ENCODE measurements at places on chromosomes 3 and 15.

DNA sequence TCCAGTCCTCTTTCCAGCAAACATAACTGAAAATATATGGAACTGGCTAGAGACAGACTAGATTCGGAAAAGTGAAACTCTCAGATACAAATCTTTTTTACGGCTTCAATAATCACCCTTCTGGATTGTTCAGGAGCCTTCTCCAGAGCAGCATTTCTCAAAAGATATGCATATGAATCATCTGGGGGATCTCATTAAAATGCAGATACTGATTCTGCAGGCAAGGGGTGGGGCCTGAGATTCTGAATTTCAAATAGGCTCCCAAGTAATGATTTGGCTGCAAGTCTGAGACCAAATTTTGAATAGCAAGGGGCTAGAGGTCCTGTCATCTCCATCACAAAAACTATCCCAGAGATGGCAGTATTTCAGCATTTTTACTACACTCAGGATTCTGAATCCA is 165.4 kb downstream of the CTNNB1 start:
- no peak for DNase-seq

DNA sequence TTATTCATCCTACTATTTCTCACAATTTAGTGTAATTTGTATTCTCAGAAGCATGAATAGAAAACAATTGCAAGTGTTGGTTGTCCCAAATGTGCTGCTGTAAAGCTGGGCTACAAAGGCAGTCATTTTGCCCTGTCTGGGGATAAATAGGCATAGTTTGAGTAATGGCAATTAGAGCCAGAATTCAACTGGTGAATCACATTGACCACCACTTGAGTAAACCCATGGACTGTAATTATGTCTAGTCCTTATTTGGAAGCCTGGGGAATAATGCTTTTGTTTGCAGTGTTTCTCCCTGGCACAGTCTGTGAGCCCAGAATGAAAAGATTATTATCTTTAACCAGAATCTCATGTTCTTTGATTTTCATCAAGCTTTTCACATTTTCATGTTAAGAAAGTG is 30.5 kb upstream of the CHL1 start:
- no peak for DNase-seq

- DNase-seq = no peak
Measured at GRCh38 chr3:126419886-126420786, 25.4 kb downstream of the CFAP100 start.

DNA sequence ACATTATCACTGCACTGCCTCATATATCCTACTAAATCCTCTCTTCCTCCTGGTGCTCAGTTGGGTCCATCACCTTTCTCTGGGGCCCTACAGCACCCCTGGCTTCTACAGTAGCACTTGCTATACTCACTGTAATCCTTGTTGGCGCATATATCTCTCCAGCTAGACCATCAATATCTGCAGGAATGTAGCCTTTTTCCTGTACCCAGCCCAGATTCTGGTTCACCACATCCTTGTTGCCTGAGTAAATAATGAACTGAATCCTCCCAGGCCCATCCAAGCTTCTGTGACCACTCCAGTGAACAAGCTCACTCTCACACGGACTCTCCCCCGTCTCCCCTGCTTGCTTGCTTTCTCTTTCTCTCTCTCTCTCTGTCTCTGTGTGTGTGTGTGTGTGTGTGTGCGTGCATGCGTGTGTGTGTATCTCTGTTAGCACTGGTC is 62.5 kb upstream of the LIPC start:
- no peak for DNase-seq

- no peak for DNase-seq
Measured at GRCh38 chr15:65163041-65163440, 22.1 kb downstream of the CLPX start.

DNA sequence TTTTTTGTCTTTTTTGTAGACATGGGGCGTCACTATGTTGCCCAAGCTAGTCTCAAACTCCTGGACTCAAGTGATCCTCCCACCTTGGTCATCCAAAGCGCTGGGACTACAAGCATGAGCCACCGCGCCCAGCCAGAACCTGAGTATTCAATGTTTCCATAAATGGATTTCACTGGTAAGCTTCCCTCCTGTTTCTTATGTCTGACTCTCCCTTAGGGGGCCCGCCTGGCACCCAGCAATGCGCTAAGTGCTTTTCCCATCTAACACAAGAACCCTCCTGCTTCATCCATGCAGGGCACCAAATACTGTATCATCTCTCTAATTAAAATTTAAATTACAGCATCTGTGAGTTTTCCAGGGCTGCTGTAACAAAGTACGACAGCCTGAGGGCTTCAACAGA is 44.9 kb downstream of the KLF15 start:
- DNase-seq = no peak

DNA sequence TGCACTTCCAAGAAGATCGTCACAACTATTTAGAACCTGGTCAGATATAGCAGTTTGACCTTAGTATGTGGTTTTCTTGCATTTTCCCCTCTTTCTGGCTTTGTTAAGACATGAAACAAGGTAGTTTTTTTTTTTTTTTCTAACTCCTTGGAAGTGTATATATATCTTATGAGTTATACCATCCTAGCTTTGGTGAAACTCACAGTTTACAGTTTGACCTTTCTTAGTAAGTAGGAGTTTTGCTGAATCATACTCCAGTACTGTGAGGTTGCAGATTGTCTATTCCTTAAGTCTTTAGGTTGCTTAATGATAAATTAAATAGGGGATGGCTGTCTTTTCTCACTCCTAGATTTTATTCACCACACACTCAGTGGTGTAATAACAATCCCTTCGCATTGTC is 325.0 kb downstream of the RBMS3 start:
- DNase-seq = no peak

GRCh38 chr3:99861216-99861615 is 43.6 kb downstream of the CMSS1 start:
- no peak for DNase-seq

GRCh38 chr3:178304758-178305467 is 231.3 kb upstream of the KCNMB2 start:
- DNase-seq = no peak

DNA sequence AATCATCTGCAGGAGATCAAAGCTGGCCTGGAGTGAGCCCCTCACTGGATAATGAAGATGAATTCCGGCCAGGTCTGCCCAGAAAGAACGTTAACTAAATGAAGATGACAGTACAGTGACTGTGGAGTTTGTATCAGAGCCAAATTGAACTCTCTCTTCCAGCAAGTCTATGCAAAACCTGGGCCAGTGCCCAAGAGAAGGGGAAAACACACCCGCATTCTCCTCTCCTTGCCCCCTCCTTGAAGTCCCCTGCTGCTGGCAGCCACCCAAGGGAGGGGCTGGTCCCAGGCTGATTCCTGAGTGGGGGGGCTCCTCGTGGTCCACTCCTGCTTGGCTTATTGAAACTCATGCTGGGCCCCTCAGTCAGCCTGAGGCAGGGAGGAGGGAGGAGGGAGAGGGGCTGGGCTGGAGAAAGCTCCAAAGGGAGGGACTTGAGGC is 155.7 kb downstream of the RAB11A start:
- DNase-seq = no peak

DNA sequence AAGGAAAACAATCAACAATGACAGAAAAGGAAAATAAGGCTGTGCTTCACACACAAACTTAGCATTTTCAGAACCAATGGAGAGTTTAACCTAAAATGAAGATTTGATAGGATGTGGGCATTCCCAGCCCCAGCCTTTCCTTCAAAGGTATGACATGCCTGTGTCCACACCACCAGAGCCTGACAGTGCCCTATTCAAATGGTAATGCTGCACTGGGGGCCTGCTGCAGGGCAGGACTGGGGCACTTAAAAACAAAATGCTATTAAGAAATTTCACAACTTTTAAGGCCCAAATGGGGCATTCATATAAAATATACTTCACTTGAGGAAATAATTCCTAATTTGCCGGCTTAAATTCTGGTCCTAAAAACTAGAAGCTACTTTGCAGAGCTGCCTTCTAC is 30.9 kb upstream of the TKT start:
- DNase-seq = no peak

- DNase-seq = no peak
Measured at GRCh38 chr15:101243420-101243819, 8.4 kb downstream of the CHSY1 start.

DNA sequence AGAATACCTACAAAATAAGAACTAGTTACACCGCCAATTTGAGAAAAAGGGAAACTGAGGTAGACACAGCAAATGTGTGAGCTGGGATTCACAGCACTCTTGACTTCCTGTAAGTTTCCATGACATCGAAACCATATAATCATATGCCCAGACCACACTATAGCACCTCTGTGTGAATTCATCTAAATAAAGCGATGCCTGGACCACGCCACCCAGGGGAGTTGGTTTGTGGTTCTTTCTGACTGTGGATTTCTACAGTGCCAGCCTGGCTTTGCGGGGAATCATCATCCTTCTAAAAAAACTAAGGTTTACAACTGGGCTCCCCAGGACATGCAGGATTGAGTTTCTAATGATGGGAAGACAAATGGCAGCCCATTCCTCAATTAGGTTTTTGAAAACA is 23.5 kb upstream of the CA12 start:
- no peak for DNase-seq

Measured in stimulated activated naive B cell treated with anti-CD40 and anti-IgM and Interleukin-4, amounts not matched to agents 10 μg/mL and 1 μg/mL and 100 μg/mL, for 72 hours (primary cell).